ENCODE measurements at places on chromosomes 4 and X.

- no peak overlapping the region for H3K27ac ChIP-seq
- no peak for DNase-seq
- no peaks in the 10 kb centered on the region for H3K27me3 ChIP-seq
Measured at GRCh38 chr4:153026591-153027346, 90.6 kb downstream of the FHDC1 start.

- H3K27ac ChIP-seq = no peak overlapping the region
- H3K4me1 ChIP-seq = no peaks in the 10 kb centered on the region
- no peaks in the 10 kb centered on the region for H3K27me3 ChIP-seq
- DNase-seq = no peak
- no peaks in the 10 kb centered on the region for H3K36me3 ChIP-seq
Measured at GRCh38 chr4:171532968-171533367, 280.2 kb upstream of the GALNTL6 start.

- no peaks in the 10 kb centered on the region for H3K27me3 ChIP-seq
- no peaks in the 10 kb centered on the region for H3K36me3 ChIP-seq
- no peak overlapping the region for H3K4me3 ChIP-seq
- no peak for DNase-seq
Measured at GRCh38 chr4:37219242-37219641, 25.3 kb upstream of the NWD2 start.

DNA sequence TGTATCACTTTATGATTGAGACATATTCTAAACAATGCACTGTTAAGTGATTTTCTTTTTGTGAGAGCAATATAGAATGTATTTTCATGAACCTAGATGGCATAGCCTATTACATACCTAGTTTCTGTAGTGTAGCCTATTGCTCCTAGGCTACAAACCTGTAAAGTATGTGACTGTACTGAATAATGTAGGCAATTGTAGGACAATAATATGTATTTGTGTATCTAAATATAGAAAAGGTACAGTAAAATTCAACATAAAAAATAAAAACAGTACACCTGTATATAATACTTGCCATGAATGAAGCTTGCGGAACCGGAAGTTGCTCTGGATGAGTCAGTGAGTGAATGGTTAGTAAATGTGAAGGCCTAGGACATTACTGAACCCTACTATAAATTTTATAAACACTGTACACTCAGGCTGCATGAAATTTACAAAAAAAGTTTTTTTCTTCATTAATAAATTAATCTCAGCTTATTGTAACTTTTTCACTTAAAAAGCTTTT is 106.7 kb downstream of the VSIG4 start:
- no peaks in the 10 kb centered on the region for H3K27me3 ChIP-seq
- no peak overlapping the region for H3K4me3 ChIP-seq
- H3K27ac ChIP-seq = no peak overlapping the region
- DNase-seq = no peak
- no peaks in the 10 kb centered on the region for H3K36me3 ChIP-seq

- no peak for DNase-seq
- no peak overlapping the region for H3K4me3 ChIP-seq
- H3K27me3 ChIP-seq = no peaks in the 10 kb centered on the region
- H3K4me1 ChIP-seq = no peaks in the 10 kb centered on the region
- no peaks in the 10 kb centered on the region for H3K36me3 ChIP-seq
Measured at GRCh38 chrX:66553973-66554372, 84.9 kb downstream of the EDA2R start.

DNA sequence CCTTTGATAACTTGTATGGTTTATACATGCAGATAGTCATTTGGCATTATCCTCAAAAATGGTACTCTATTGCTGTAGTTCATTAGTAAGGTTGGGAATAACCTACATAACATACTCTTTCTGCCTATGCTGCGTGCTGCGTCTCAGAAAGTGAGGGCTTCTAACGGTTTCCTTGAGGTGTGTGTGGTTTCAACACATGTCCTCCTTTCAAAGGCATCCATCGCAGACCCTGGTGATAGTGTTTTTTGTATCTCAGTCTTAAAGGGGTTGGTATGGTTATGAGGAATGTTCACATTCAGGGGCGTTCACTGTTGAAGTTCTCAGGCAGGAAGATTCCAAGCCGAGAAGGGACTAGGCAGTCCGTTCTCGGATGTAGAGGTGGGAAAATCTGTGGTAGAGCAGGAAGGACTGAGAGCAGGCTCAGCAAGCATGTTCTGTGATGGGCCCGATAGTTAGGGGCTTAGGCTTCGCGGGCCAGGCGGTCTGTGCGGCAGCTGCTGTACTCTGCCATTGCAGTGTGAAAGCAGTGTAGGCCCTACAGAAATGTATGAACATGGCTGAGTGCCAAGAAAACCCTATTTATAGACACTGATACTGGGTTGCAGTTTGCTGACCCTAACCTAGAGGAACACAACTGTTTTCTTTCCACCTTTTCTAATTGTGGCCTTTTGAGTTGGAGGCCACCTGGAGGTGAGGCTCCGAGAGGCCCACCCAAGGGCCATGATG is 123.2 kb downstream of the GPR143 start:
- peaks cover 9% of the 10 kb centered on the region for H3K27me3 ChIP-seq
- H3K36me3 ChIP-seq = no peaks in the 10 kb centered on the region
- peaks cover 8% of the 10 kb centered on the region for H3K4me1 ChIP-seq
- no peak overlapping the region for H3K27ac ChIP-seq
- H3K4me3 ChIP-seq = no peak overlapping the region

DNA sequence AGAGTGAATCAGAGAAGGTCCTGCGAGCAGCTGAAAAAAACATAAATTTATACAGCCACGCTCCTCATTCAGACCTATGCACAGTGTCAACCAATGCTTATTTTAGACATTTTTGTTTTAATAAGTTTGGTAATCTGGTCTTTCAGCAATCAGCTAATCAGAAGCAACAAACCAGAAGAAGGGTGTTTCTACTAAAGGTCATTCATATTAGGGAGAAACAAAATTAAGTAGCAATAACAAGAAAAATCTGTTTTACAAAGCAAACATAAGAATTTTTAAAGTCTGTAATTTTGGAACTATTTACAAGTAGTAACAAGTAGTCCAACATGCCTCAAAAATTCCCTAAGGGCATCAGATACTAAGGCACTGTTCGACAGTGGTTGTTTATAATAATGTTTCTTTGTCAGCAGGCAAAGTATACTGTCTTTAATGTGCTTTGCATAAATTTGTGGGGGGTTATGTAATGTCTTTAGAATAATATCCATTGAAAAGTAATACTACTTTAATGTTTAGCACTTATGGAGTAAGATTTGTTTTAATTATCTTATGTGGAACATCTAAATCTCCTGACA is 82.8 kb downstream of the PHOX2B start:
- H3K27me3 ChIP-seq = no peaks in the 10 kb centered on the region
- peaks cover 5% of the 10 kb centered on the region for H3K36me3 ChIP-seq
- H3K27ac ChIP-seq = no peak overlapping the region

DNA sequence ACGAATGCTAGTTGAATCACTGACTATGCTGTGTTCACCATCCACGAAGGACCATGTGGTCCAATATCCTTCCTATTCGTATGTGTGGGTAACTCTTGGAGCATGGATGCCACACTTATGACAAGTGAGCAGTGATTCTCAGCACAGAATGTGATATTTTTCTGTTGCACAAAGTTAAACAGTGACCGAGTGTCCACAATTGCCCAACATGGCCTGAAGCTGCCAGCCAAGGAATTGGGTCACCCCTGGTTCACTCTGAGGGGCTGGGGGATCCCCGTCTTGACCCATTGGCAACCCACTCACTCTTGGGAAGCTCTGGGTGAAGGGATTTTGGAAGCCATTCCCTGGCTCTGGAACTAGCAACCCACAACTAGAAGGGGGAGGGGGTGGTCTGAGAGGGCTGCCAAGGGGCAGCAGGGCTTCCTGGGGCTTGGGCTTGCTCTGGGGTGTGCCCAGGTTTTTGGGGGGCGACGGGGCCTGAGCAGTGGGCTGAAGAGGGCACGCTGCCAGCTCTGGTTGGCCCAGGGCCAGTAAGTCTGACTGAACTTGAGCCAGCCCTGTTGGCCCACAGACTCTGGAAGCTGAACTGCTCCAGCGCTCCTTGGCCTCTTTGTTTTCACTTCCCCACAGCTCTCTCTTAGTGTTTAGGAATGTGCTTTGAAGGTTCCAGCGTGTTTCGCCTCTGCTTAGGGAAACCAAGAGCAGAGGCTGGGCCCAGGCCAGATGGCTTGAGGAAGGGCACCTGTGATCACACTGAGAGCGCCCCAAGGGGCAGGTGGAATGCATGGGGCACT is 43.1 kb upstream of the BCOR start:
- peaks cover 24% of the 10 kb centered on the region for H3K27me3 ChIP-seq
- H3K36me3 ChIP-seq = no peaks in the 10 kb centered on the region
- H3K4me1 ChIP-seq = peaks cover 36% of the 10 kb centered on the region
- H3K4me3 ChIP-seq = no peak overlapping the region

DNA sequence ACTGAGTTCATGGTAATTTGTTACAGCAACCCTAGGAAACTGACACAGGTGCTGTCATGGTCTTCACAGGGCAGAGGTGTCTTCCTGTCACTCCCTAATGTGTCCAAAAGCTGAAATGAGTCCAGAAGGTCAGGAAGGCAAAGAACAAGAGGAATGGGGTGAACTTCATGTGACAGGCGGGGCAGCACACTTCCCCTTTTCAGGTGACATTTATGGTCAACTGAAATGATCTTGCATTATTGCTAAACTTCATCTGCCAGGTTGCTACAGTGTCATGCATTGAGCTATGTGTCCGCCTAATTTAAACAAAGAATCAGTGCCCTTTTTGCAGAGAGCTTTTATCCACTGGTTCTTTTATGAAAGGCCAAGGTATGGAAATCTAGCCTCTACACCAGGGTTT is 15.9 kb upstream of the CCDC149 start:
- H3K4me3 ChIP-seq = no peak overlapping the region
- no peaks in the 10 kb centered on the region for H3K36me3 ChIP-seq
- no peaks in the 10 kb centered on the region for H3K4me1 ChIP-seq
- H3K27me3 ChIP-seq = no peaks in the 10 kb centered on the region
- H3K27ac ChIP-seq = no peak overlapping the region

- H3K4me1 ChIP-seq = no peaks in the 10 kb centered on the region
- DNase-seq = no peak
- H3K4me3 ChIP-seq = no peak overlapping the region
- no peaks in the 10 kb centered on the region for H3K27me3 ChIP-seq
Measured at GRCh38 chr4:879729-880077, 52.4 kb downstream of the GAK start.

DNA sequence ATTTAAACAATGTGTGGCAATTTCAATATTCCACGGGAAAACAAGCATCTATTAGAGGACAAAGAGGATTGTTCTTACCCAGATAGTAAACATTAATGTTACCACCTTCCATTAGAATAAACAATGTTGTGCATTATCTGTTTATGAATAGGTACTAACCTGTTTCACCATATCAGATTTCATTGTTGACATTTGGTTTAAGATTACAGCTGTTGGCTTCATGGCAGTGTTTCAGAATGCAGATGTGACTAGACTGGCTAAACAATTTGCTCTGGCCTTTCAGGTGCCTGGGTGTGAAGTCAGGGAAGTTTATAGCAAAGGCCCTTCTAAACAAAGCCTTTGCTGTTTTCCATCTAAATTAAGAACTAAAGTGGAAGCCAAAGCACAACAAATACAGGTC is 464.7 kb upstream of the FAM47C start:
- no peaks in the 10 kb centered on the region for H3K36me3 ChIP-seq
- peaks cover 2% of the 10 kb centered on the region for H3K27me3 ChIP-seq
- DNase-seq = no peak
- H3K4me1 ChIP-seq = no peaks in the 10 kb centered on the region
- H3K27ac ChIP-seq = no peak overlapping the region
- no peak overlapping the region for H3K4me3 ChIP-seq

GRCh38 chrX:63747331-63747730 is 37.7 kb downstream of the ARHGEF9 start:
- no peaks in the 10 kb centered on the region for H3K27me3 ChIP-seq
- H3K27ac ChIP-seq = peak overlapping the region; percentile 36
- no peak for DNase-seq
- no peak overlapping the region for H3K4me3 ChIP-seq
- peaks cover 14% of the 10 kb centered on the region for H3K4me1 ChIP-seq
- no peaks in the 10 kb centered on the region for H3K36me3 ChIP-seq

DNA sequence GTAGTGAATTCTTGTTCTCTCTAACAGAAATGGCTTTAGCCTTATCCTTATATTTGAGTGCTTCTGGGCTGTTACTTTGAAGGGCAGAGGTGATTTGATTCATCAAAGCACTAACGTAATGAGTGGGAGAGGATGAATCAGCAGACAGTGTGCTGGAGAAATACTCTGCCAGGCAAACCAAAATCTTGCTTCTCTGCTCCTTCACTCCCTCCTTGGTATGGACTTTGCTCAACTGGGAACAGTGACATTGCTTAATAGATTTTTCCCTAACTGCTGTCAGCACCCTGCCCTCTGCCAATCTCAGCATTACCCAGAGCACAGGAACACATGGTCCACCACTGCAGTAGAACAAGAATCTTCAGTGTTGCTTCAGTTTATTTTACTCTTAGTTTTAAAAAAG is 56.0 kb downstream of the PDLIM5 start:
- H3K27me3 ChIP-seq = no peaks in the 10 kb centered on the region
- H3K4me1 ChIP-seq = no peaks in the 10 kb centered on the region
- H3K27ac ChIP-seq = no peak overlapping the region
- DNase-seq = no peak

- H3K4me3 ChIP-seq = no peak overlapping the region
- H3K36me3 ChIP-seq = peaks cover 58% of the 10 kb centered on the region
- no peak overlapping the region for H3K27ac ChIP-seq
- peaks cover 18% of the 10 kb centered on the region for H3K4me1 ChIP-seq
- DNase-seq = no peak
Measured at GRCh38 chrX:154531626-154532025, 15.0 kb downstream of the G6PD start.

DNA sequence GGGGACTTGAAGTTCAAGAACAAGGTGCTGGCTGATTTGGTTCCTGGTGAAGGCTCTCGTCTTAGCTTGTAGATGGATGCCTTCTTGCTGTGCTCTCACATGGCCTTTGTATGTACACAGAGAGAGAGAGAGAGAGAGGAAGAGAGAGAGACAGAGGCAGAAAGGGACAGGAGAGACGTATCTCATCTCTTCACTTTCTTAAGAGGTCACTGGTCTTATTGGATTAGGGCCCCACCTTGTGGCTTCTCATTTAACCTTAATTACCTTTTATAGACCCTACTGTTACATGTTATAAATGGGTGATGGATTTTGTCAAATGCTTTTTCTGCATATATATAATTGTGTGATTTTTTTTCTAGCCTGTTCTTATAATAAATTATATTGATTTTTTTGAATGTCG is 1444.2 kb downstream of the ADGRL3 start:
- H3K27me3 ChIP-seq = no peaks in the 10 kb centered on the region
- H3K36me3 ChIP-seq = no peaks in the 10 kb centered on the region
- no peak overlapping the region for H3K4me3 ChIP-seq
- H3K4me1 ChIP-seq = no peaks in the 10 kb centered on the region
- no peak for DNase-seq

GRCh38 chrX:80578517-80579105 is 158.4 kb downstream of the TENT5D start:
- no peaks in the 10 kb centered on the region for H3K27me3 ChIP-seq
- H3K36me3 ChIP-seq = no peaks in the 10 kb centered on the region
- no peak for DNase-seq

DNA sequence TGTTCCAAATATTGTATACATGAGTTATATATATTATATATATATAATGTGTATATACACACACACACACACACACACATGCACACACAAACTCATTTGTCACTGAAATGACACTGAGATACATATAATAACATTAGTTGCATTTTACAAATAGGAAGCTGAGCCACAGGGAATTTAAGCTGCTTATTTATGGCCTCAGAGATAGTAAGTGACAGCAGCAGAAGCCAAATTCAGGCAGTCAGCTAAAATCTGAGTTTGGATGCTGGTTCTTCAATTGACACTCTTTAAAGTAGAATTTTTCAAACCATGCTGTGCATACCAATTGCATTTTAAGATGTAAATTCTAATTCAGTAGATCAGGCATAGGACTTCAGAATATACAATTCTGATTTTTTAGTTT is 163.3 kb upstream of the CTSO start:
- H3K27me3 ChIP-seq = no peaks in the 10 kb centered on the region
- no peak for DNase-seq
- no peak overlapping the region for H3K27ac ChIP-seq
- H3K36me3 ChIP-seq = no peaks in the 10 kb centered on the region
- no peaks in the 10 kb centered on the region for H3K4me1 ChIP-seq
